ENCODE measurements at places on chromosomes 13 and 19.

- DNase-seq = no peak
Measured at GRCh38 chr13:99056381-99057014, 78.6 kb upstream of the DOCK9 start.

GRCh38 chr19:18789883-18790565 lies 1.1 kb downstream of the COMP start:
- no peak for DNase-seq

DNA sequence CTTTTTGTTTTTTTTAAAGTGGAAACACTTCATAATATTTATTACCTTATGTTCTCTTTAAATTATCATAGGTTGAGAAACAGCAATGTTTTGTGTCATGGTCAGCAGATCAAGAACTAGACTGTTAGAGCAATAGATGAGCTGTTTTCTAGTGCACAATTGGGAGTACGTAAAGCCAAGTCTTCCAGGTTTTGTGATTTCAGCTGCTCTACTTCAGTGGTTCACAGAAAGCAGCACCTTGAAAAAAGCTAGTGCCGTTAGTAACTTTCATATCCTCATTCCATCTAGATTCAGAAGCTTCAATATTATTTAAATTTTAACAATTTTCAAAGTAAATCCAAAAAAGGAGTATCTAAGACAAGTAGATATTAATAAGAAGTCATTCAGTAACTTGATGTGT lies 1.9 kb downstream of the GPR18 start:
- no peak for DNase-seq

GRCh38 chr13:111584101-111584672 lies 263.7 kb downstream of the TEX29 start:
- DNase-seq = no peak

DNA sequence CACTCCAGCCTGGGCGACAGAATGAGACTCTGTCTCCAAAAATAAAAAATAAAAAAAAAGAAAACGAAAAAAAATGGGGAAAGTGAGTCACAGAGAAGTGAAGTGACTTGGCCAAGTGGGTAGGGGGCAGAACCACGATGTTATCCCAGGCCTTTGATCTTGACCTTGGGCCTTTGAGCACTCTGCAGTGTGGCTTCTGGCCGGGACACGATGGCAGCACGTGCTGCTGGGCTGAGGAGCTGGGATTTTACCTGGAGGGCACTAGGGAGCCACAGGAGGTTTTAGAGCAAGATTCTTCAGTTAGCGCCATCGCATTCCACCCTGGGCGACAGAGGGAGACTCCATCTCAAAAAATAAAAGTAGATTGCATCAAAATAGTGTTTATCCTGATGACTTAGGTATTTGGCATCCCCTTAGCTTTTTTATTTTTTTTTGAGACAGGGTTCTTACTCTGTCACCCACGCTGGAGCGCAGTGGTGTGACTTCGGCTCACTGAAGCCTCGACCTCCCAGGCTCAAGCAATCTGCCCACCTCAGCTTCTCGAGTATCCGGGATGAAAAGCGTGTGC lies 4.3 kb upstream of the TLE5 start:
- DNase-seq = no peak

DNA sequence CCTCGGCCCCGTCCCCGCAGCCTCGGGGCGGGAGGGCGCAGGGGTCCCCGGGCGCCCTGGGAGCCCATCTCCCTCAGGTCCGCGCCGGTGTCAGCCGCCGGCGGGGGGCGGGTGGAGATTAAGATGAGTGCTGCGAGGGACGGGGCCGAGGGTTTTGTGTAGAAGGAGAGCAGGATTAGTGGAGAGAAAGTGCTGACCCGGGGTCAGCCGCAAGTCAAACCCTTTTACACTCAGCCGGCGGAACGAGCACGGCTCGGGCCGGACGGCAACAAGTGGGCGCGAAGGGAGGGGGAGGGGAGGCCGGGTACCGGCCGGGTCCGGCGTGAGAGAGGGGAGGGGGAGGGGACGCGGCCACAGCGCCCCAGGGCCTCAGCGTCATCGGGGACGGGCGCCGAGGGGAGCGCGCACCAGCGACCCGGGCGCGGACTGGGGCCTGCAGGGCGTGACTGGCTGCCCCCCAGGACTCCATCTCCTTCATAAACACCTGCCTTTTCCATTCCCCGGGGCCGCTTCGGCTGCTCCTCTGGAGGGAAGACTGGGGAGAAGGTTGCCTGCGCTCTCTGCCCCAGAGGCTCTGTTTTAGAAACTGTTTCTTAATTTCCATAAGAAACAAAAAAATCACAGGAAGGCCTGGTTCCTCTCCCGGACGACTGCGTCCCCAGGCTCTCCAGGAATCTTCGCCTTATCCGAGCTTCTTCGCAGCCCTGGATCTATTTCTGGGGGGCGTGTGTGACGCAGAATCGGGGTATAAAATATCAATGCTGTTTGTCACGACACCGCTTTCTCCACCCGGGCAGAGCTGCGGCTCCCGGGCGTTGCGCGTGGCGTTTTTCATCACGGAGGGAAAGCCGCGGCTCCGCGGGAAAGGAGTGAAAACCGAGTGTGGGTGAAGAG lies 6.5 kb downstream of the SOX1 start:
- no peak for DNase-seq

GRCh38 chr19:30395283-30395682 lies 23.1 kb downstream of the ZNF536 start:
- DNase-seq = no peak

DNA sequence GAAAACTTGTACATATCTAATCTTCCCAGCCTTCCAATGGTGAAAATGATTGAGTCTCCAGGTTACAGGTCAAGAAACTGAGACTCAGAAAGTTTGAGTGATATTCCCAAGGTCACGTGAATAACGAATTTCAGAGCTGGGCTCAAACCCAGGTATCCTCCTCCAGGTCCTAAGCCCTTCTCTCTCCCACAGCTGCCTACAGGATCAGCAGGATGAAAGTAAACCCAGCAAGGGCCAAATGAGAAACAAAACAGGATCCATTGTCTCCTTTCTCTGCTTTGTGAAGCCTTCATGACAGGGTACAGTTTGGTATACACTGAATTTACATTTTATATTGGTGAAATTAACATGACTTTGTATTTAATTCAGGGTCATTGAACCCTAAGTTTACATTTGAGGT lies 208.1 kb downstream of the RBM26 start:
- no peak for DNase-seq

GRCh38 chr19:49149652-49150105 lies 5.5 kb downstream of the HRC start:
- DNase-seq = no peak

DNA sequence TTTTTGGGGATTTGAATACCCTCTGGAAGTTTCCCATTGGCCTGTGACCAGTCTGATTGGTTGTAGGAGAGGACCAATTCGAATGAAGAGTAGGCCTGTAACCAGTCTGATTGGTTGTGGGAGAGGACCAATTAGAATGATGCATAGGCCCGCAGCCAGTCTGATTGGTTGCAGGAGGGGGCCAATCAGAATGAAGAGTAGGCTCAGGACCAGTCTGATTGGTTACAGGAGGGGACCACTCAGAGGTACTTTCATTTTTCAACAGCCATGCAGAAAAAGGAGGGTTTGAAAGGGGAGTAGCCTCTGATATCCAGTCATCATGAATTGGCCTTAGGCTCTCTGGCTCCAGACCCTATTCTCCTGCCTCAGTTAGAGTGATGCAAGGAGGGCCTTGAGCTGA lies 30.4 kb upstream of the SLC1A5 start:
- no peak for DNase-seq

GRCh38 chr13:92259523-92259922 lies 861.1 kb downstream of the GPC5 start:
- no peak for DNase-seq

DNA sequence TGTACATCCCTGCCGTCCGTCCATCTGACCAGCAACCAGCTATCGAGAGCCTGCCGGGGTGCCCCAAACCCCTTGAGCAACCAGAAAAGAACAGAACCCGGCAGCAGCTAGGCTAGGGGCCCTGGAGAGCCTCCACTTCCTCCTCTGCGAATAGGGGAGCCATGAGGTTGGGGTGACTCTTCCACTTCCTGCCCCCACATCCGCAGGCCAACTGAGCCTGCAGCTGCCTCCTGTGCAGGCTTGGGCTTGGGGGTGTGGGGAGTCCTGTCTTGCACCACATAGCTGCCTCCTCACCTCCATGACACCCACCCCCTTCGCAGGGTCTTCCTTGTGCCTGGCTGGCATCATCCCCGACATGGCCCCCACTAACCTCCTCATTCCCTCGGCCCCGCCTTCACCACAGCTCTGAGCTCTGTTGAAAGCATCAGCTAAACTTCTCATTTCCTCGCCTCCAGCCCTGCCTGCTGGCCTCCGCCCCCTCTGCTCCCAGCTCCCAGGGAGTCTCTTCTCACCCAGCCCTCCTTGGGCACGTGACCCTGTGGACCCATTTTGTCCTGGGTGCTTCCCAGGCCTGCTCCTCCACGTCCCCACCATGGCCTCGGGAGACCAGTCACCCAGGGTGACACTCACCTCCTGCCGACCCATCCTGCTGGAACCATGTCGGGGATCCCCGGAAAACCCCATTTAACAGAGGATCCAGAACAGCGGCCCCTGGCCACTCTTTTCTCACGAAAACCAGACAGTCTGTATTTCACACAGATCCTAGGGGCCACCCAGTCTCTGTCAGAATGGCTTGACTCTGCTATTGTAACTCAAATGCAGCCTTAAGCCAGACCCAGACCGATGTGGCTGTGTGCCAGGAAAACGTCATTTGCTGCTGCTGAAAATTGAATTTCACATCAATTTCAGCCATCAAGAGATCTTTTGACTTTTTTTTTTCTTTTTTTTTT lies 50.4 kb downstream of the MYO9B start:
- DNase-seq = peak; percentile 44

DNA sequence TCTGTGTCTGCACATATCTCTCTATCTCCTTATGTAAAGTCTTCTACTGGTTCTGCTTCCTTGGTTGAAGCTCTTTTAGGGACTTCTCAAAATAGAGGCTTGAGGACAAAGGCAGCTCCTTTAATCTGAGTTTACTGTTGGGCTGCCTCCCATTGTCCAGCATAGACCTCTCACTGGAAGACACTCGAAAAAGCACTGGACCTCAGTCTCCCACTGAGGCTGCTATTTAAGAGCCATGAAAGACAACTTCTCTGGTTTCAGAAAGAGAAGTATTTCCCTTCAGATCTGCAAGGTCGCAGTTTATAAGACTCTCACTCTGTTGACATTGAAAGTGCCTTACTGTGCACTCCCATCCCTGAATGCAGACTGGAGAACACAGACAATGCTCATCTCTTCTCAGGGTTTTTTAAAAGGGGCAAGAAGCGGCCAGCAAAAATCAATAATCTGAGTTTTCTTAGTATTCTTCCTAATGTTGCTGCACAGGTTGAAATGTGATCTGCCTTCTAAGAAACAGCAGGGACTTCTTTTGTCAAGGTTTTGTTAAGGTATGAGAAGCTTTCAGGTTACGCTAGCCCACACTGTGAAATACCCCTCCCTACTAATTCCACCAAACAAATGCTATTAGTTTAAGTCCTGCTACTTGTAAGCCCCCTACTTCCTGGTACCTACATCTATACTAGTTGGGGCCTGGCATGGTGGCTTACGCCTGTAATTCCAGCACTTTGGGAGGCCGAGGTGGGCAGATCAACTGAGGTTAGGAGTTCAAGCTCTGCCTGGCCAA lies 450.0 kb upstream of the SLC10A2 start:
- DNase-seq = no peak

DNA sequence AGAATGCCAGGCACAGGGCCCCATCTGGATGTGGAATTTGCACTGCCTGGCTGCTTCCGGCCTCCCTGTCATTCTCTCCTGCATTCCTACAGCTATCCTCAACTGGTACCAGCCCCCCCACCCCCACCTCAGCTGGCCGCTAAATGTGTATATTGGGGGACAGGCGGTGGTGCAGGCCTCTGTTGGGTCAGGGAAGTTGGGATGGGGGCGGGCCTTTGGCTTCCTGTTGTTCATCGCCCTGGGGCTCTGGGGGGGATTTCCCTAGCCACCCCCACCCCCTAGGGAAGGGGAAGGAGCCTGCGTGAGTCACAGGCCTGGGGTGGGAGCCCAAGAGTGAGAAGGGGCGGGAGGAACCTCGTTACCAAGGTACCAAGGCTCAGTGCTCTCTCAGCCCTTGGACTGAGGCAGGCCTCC lies 10.6 kb downstream of the POU2F2 start:
- peak; percentile 75 for DNase-seq

- no peak for DNase-seq
Measured at GRCh38 chr13:105894697-105895096, 640.8 kb downstream of the EFNB2 start.

- DNase-seq = no peak
Measured at GRCh38 chr13:103009051-103009840, 57.0 kb downstream of the SLC10A2 start.

- DNase-seq = no peak
Measured at GRCh38 chr19:18903156-18904037, 7.4 kb upstream of the CERS1 start.

DNA sequence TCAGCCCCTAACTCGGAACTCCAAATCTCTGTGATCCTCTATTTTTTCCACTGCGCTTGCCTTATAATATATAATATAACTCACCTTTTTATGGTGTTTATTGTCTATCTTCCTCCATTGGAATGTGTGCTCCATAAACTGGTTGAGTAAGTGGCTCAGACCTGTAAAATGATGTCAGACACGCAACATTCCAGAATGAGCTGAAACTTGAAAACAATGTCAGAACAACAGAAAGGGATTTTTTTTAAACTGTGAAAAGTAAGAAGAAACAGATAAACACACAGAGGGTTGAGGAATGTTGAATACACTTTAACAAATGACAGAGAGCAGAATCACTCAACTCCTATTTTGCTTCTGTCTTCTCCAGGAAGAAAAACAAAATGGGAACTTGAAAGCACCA lies 19.1 kb upstream of the FAM216B start:
- DNase-seq = no peak

GRCh38 chr13:99935772-99936171 lies 35.8 kb downstream of the ZIC5 start:
- no peak for DNase-seq

DNA sequence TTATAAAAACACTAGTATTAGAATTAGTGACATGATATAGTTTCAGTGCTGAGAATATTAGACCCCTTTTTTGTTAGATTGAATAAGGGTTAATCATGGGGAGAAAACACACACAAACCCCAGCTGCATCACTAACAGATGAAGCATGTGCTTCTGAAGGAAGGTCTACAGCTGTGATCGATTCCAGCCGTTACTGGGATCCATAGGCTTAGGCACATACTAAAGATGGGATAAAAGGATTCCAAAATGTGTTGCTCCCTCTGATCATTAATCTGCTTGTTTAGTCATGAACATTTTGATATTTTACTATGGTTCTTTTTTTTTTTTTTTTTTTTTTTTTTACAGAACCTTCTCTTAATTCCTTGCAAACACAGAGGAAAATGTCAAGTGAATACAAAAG lies 1591.3 kb downstream of the EFNB2 start:
- no peak for DNase-seq

DNA sequence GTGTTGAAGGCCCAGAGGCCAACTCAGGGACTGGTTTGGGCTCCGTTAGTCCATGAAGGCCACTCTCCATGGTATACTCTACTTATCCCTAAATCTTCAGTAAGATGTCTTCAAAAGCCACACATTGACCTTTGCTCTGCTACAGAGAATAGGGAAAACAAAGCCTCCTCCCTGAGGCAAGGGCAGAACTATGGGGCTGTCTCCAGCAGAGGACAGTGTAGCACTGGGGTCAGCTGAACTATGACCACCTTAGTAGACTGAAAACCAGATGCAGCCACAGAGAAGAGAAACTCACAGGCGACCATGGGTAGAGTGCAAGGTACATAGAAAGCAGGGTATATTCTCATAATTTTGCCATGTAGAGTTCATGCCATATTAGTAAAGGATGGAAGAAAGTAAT lies 587.4 kb downstream of the LMO7 start:
- DNase-seq = no peak

- no peak for DNase-seq
Measured at GRCh38 chr13:64438084-64438483, 2792.1 kb downstream of the PCDH9 start.

GRCh38 chr19:28299649-28300048 lies 913.3 kb downstream of the UQCRFS1 start:
- no peak for DNase-seq
